ENCODE measurements at places on chromosomes 16 and 17.

GRCh38 chr17:49388290-49388640 is 26.2 kb upstream of the ZNF652 start:
- DNase-seq, result no peak

GRCh38 chr16:1533443-1533951 is at the start of gene TMEM204:
Gene TMEM204, plus strand, starts transcription at chr16:1533666. Its CDS starts 610 bp downstream, at chr16:1534276.
- DNase-seq, result no peak

DNA sequence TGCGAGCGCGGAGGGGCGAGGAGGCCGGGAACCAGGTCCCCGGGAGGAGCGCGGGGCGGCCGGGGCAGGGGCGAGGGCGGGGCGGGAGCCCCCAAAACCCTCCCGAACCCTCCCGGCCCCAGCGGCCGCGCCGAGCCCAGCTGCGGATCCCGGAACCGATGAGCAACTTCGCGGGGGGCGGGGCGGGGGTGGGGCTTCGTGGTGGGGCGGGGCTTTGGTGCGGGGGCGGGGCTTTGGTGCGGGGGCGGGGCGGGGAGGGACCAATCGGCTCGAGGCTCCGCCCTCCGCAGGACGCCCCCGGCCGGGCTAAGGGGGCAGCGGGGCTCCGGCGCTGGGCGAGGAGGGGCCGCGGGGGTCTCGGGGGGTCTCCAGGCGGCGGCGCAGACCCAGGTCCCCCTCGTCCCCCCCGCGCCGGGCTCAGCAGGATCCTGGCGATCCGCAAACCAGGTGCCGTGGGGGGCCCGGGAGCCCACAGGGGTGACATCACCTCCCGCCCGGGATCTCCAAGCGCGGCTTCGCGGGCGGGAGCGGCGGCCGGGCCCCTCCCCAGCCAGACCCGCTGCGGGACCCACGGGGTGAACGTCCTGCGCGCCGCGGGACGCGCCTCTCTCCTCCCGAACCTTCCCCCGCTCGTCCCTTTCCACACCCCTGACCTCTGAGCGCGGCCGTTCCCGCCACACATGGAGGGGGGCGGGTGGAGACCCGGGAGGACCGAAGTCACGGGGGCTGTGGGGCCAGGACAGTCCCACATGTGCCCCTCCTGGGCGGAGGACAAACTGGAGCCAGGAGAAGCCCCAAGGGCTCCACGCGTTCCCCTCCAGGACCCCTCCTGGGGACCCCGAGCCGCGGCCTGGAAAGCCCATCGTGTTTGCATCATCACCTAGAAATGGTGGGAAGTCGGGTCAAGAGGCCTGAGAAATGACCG is at the start of gene ABR:
TSS of gene ABR (minus strand) at position 164 of the 925 bp plus-strand sequence. CDS start 254 bp downstream, outside the sequence.
- DNase-seq, result peak; percentile 38

DNA sequence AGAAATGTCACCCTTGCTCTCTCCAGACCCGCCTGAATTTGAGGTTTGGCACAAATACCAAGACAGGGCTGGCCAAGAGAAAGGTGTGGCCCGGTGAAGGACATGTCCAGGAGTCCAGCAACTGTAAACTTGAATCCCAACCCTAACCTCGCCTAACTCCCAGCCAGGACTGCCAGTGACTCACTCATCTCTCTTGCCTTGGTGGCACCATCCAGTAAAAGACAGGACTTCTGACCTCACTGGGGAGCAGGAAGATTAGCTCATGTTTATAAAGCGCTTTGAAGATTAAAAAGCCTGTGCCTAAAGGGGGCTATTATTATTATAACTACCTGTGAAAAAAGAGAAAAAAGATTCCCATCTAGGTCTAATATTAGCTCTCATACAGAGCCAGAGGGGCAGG is 335.3 kb downstream of the SOX9 start:
- DNase-seq, result no peak

DNA sequence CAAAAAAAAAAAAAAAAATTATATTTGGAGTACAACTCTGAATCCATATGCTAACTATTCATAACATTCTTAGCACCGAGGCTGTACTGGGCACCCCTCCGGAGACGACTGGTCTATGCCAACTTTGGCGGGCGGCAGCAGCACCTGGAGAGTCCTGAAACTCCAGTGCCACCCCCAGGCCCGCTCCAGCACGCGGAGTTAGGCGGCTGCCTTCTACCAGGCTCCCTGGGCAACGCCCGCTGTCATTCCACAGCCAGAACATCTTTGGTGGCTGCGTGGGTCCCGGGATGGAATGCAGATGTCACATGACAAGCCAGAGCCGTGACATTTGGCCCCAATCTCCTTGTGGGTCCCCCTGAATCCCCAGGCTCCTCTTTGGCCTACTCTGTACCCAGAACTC is 6.2 kb downstream of the TIMP2 start:
- no peak for DNase-seq

GRCh38 chr16:80123189-80123588 is 417.6 kb upstream of the DYNLRB2 start:
- DNase-seq, result no peak

GRCh38 chr17:56939869-56940484 is 20.9 kb downstream of the COIL start:
- DNase-seq, result no peak

DNA sequence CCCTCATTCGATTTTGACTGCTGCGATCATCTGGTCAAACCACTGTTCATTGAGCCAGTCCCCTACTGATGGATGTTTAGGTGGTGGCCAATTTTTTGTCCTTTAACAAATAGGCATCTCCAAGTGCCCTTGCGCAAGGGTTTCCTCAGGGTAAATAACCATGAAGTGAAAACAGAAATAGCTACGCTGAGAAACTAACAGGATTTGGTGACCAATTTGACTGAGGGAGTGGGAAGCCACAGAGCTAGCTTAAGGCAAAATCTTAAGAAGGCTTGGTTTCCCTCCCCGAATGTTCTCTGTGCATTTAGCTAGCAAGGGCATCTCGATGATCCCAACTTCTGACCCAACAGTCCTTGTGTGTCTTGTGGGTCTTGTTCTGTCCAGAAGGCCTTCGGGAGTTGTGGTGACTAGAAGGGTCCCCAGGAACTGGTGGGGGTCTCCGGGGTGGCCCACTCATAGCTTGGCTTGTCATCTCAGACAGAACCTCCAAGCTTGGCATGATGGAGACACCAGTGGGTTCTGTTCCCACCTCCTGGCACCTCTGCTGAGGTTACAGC is 117.2 kb downstream of the SOCS1 start:
- no peak for DNase-seq

DNA sequence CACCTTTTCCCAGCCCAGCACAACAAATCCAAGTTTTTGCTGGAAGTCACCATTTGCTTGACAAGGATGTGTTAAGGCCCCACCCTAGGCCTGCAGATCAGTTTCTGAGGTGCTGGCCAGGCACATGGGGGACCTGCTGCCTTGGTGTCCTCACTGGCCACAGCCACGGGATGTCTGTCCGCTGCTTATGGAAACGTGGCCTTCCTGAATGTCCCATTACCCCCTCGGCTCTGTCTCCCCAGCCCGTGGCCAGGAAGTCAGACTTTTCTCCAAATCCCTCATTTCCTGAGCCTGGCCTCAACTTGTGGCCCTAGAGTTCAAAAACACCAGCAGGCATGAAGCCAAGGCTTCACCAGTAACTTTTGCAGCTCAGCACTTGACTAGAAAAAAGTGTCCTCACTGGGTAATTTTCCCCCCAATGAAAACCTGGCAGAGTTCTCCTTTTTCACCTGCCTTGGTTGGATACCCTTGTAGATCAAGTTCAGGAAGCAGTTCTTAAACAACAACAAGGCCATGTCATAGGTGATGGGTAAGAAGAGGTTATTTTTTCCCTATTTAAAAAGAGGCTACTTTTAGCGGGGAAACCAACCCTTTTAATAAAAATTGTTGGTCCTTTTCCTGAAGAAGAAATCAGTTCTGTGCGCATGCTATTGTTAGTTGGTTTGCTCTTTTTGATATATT is 80.8 kb downstream of the SOCS1 start:
- no peak for DNase-seq

GRCh38 chr16:63363738-63364137 is 1327.5 kb upstream of the CDH8 start:
- DNase-seq, result no peak

GRCh38 chr17:39094607-39095308 is 56.7 kb downstream of the PLXDC1 start:
- DNase-seq, result no peak

GRCh38 chr17:51491416-51491815 is 231.1 kb downstream of the UTP18 start:
- no peak for DNase-seq

GRCh38 chr17:50459756-50460155 is 8.9 kb downstream of the CHAD start:
- DNase-seq, result no peak

DNA sequence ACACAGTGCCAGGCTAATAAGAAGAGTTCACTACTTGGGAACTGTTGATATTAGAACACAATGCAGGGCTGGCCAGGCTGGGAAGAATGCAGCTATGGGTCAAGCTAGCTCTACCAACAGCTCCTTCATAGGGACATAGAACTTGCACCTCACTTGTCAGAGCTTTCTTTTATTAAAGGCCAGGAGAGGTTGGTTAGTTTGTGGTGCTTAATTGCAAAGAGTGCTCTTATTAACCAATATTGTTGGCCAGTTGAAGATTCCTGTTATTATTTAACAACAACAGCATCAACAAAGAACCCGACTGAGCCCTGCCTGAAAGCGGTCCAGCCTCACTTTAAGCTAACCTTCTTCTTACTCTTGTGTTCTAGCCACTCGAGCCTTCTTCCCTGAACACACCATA is 43.4 kb upstream of the ANKFN1 start:
- no peak for DNase-seq

DNA sequence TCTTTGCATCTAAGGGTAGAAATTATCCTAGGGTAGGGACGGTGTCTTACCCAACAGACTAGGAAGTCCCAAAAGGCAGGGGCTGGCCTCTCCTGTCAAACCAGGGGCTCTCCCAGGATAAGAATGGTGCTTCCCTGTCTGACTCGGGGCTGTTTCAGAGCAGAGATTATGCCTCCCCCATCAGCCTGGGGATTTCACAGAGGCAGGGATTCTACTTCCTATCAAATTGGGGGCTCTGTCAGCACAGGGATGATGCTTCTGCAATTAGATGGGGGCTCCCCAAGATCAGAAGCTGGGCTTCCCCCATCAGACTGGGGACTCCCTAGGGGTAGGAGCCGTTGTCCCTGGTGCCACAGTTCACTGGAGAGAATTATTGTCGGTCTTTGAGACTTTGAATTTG is 2.3 kb downstream of the NXPH3 start:
- DNase-seq, result no peak

- DNase-seq, result no peak
Observed at GRCh38 chr16:79042141-79042540, 558.4 kb downstream of the MAF start.

DNA sequence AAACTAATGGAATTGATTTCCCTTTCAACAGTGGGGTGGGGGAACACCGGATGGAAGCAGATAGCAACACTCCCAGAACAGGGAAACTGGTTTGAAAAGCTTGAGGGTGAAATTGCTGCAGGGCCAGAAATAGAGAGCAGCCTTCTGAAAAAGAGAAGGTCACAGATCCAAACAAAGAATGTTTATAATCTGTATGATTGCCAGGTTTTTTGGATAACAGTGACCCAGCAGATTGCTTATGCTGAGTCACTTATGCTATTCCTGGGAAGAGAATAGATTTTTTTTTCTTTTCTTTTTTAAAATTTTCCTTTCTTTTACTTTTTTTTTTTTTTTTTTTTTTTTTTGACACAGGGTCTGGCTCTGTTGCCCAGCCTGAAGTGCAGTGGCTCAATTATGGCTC is 641.3 kb downstream of the KCNJ2 start:
- DNase-seq, result no peak

DNA sequence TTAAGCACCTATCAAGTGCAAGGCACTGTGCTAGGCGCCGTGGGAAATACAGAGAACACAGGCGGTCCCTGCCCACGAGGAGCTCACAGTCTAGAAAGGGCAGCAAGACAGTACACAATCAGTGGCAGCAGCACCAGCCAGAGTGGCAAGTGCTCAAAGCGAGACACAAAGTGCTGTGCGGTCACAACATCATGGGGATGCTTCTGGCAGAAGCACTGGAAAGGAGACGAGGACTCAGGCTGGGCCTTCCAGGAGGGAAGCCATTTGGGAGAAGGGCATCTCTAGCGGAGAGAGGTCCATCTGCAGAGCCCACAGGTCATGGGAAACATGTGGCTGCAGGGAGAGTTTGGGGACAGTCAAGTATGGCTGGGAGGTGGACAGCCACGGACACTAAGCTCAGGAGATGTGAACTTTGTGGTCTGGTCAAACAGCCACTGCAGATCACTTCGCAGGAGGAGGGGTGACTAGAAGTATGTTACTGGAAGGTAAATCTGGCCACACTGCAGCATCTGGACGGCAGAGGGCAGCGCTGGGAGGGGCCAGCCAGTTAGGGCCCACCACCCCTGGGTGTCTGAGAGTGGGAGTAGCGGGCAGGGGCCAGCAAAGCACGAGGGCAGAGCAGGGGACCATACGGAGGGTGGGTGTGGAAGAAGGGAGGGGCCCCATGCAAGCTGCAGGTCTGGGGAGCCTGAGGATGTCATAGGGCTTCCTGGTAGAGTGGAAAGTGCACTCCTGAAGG is 71.1 kb downstream of the N4BP1 start:
- DNase-seq, result no peak

- no peak for DNase-seq
Observed at GRCh38 chr16:30816769-30817168, 29.8 kb upstream of the ZNF629 start.

GRCh38 chr17:17897442-17897841 is 60.7 kb upstream of the SREBF1 start:
- DNase-seq, result no peak

GRCh38 chr16:50652836-50653425 is 28.2 kb downstream of the SNX20 start:
- DNase-seq, result no peak

DNA sequence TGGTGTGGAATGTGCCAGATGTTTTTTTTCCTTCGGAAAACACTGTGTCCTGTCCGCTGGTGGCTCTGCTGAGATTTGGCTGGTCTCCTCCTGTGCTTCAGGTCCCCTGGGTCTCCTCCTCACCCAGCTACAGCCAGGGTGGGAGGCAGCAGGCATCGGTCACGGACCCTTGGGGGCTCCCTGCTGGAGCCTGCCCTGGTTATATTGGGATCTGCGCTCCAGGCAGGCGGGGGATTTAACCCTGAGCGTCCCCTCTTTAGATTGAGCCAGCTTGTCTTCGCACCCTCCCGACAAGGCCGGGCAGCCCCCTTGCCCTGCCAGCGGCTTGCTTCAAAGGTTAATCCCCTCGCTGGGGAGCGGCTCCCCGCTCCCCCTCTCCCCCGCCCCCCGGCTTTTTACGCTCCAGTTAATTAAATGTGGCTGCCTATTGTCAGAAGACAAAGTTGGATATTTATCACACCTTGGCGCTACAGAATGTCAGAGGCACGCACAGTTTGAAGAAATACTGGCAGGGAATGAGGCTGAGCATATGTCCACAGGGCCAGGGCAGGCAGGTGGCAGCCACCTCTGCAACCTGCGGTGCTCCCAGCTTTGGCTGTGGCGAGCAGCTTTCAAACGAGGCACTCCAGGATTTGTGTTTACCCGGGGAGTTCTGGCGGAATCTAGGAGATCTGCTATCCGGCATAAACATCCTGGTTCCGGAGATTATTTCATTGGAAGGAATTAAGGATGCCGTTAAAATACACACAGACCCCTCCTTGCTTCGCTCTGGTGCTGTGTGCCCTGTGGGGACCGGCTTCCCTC is 38.2 kb upstream of the GSE1 start:
- DNase-seq, result no peak

DNA sequence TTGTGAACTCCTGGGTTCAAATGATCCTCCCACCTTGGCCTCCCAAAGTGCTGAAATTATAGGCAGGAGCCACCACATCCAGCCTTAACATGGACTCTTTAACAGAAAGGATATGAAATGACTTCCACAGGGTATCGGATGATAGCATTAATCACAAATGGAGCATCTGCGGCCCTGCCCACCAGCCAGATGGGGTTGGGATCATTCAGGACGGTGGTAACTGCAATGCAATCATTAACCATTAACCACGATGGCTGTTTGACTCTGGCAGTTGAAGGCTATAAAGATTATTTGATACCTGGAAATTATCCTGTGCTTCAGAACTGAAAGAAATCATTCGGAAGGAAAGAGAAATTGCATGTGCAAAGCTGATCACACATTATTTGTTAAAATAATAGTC is 5.3 kb upstream of the CHST5 start:
- DNase-seq, result no peak
